GM12892 (cell line): ENCODE measurements at places on chromosomes 16 and 17.

DNA sequence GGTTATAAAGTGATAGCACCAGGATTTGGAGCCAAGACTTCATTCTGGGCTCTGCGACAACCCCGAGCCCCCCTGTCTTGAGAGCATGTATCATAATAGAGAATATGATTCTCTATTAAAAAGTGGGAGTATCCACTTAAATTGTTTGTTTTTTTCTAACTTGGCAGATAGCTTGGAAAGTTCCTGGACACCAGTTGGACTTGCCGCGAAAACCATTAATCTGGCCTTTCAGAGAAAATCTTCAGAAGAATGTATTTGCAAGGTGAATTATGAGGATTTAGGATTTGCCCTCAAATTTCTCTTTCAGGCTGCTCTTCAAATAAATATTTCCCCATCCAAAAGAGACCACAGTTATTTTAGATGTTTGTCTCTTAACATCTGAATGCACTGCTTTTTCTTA, 53.5 kb downstream of the MARCHF10 start:
- DNase-seq: no peak

DNA sequence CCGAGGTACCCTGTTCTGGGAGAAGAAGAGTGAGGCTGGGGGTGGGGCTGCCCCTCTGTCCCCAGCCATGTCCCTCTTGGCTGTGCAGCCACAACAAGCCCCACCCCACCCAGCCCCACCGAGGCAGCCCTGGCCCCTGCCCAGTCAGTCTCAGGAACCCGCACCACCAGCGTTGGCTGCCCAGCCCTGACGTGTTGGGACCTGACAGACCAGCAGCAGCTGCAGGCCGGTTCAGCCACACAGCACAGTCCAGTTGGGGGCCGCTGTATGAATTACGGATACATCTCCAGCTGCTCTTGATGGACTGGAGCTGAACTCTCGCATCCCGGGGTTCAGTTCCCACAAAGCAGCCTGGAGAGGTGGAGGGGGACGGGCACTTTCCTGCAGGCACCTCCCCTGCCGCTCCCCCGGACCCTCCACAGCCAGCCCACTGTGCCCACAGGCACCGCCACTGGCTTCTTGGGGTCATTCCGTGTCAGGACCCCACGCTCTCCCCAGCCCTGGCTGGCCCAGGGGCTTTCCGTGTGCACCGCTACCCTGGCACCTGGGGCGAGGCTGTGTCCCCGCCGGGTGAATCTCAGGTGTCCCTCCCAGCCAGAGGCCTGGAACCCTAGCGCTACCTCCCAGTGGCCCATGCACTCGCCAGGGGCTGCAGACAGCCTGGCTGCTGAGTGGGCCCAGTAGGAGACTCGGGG, 7.1 kb downstream of the CDH15 start:
- DNase-seq: no peak

- DNase-seq: no peak
Observed at GRCh38 chr17:69533481-69534234, 119.2 kb downstream of the MAP2K6 start.

- no peak for DNase-seq
Observed at GRCh38 chr17:50834429-50835300, 721 bp upstream of the WFIKKN2 start.

- no peak for DNase-seq
Observed at GRCh38 chr17:12256380-12256995, 235.8 kb downstream of the MAP2K4 start.

DNA sequence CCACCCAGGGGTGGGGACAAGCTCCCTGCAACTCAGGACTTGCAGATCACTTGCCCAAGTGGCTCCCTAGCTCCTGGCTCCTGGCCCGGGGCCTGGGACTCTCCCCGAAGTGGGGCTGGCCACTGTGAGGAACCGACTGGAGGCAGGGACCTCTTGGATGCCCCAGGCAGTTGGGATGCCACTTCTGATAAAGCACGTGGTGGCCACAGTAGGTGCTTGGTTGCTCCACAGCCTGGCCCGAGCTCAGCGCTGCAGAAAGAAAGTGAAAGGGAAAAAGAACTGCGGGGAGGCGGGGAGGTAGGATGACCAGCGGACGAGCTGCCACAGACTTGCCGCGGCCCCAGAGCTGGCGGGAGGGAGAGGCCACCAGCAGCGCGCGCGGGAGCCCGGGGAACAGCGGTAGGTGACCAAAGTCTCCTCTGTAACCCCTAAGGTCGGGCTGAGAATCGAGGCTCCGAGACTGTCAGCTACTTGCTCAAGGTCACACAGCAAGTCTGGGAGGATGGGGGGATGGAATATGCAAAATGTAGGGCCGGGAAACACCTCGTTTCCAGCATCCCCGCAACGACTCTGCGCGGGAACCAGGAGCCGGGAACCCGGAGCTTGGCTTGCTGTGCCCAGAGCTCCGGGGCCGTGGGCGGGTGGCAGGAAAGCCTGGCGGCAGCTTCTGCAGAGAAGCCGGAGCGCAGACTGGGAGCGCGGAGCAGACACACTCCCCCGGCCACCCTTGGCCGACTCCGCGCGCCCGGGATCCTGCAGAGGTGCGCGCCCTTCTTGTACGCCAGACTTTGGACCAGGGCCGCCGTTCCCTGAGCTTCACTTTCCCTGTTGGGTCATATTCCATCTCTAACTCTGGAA, 1.9 kb downstream of the CIITA start:
- DNase-seq: peak; percentile 69

DNA sequence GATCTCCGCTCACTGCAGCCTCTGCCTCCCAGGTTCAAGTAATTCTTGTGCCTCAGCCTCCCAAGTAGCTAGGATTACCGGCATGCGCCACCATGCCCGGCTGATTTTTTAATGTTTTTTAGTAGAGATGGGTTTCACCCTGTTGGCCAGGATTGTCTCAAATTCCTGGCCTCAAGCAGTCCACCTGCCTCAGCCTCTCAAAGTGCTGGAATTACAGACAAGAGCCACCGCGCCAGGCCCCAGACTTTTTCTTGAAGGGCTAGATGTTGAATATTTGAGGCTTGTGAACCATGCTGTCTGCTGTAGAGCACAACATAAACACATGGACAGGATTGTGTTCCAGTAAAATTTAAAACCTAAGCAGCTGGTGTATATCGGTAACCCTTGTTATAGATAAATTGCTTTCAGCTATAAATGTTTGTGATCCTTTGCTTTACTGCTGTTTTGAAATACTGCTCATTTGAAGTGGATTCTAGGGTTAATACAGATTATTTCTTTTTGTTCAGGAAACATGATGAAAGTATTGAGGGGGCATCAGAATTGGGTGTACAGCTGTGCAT, 12.4 kb downstream of the WSB1 start:
- no peak for DNase-seq
